Activated T-helper 1 cell treated with anti-CD3 and anti-CD28 coated beads, Interleukin-2, amount 50 U/mL, for 16 hours (primary cell): ENCODE measurements at places on chromosomes 2 and 18.

DNA sequence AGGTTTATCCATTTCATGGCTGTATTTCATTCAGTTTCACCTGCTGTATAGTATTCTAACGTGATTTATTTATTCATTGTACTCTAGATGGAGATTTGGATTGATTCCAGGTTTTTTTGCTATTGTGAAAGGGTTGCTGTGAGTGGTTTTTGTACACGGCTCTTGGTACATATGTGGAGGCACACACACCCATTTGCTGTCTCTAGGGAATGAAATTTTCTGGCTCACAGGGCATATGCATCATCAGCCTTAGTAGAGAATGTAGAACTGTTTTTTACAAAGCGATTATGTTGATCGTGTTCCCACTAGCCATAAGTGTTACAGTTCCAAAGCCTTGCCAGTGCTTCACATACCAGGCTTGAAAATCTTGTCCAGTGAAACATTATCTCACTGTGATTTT is 5.1 kb downstream of the SPTBN1 start:
- DNase-seq: no peak

DNA sequence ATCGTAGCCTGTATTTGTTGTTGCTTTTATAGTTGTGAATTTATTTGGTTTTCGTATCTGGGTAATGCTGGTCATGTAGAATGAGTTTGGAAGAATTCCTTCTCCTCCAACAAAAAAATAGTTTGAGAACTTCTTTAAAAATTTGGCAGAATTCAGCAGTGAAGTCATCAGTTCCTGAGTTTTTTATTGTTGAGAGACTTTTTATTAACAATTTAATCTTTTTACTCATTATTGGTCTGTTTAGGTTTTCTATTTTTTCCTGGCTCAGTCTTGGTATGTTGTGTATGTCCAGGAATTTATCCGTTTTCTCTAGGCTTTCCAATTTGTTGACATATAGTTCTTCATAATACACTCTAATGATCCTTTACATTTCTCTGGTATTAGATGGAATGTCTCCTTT is 1613.3 kb upstream of the PIK3C3 start:
- no peak for DNase-seq

DNA sequence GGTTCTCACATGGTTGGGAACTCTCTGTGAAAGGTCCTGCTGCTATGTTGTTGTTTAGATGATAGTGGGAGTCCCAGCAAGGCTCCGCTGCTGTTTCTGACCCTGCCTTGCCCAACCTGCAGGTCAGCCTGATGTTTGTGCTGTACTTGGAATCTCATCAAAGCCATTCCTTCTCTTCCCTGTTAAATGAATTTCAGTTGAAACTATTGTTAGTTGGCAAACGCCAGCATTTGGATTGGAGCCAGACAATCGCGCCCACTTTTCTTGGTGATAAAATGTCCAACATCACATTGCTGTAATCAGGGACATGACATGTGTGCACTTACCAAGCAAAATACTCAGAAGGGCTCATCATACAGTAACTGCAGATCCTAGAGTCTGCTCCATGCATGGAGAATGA is 12.8 kb upstream of the TWSG1 start:
- DNase-seq: no peak

DNA sequence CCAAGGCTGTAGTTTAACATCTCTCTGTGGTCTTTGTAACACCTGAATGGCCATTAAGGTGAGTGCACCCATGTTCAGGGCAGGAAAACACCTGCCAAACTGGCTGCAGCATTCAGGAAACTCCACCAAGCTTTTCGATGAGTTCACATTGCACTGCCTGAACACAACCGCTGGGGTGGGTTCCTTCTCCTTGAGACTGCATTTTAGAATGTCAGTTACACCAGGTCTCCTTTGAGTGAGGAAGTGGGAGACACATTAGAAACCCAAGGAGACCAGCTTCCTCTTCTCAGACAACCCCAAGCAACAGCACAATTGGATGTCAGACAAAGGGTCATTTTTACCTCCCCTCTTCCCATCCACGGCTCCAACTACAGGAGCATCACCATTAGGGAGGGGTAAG is 35.2 kb downstream of the CYRIA start:
- DNase-seq: no peak

DNA sequence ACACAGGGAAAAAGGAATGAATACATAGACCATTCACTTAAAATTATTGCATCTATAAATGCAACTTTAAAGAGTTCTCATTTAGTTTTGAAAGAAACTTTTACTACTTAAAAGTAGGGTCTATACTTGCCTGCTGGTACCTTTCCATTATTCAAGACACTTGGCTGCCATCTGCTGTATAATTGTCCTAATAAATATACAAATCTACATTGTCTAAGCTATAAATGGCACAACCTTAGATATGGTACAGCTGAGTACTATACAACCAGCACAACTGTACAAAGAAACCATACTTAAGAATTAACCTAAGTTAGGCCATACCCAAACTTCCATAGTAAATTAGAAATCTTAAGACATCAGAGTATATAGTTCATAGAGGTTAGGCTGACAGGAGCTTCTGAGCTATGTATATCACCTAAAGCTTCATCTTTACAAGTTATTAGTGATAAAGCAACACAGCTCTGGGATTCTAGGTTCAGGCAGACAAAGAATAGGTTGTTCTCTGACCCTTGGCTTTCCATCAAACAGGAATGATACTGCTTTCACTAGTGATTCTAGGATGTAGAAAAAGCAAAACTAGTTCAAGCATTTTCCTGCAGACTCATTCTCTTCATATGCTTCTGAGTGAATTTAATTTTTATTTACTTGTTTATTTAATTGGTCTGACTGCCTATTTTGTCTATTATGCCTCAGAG is 22.1 kb downstream of the EXOC6B start:
- no peak for DNase-seq

DNA sequence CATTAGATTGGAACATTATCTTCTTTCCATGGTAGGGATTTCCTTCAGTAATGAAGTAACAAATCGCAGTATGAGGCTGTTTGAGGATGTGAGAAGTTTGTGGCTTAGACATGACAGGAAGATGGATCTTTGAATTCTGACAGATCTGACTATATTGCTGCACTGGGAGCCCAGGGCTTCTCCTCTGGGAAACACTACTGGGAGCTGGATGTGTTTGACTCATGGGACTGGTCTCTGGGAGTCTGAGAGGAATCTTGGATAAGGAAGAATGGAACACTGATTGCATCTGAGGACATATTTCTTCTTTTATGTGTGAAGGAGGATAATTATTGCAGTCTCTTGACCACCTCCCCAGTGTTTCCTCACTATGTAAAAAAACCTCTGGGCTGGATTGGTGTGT is 77.2 kb upstream of the ST6GAL2 start:
- DNase-seq: no peak

DNA sequence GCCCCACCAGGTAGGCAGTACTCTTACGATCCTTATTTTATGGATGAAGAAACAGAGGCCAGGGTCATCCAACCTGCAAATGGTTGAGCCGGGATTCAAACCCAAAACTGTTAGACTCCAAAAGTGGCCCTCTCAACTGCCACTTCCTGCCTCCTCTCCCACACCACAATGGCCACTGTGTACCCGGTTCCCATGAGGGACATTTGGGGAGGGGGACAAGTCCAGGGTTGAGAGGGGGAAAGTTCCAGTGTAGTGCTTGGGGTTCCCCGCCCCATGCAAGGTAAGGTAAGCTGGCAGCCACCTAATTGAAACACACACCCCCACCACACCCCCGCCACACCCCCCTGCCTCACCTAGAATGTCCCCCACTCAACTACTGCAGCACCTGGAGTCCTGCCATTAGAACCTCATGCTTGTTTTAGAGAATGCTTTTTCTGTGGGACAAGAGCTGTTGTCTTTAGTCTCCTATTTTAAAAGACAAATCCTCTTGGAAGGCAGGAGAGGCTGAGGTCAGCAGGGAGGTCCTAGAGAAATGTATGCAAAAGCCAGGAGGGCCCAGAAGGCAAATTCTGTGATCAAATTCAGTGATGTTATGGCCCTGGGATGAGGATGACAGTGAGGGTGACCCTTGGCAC is 145.2 kb downstream of the ZFP36L2 start:
- no peak for DNase-seq

DNA sequence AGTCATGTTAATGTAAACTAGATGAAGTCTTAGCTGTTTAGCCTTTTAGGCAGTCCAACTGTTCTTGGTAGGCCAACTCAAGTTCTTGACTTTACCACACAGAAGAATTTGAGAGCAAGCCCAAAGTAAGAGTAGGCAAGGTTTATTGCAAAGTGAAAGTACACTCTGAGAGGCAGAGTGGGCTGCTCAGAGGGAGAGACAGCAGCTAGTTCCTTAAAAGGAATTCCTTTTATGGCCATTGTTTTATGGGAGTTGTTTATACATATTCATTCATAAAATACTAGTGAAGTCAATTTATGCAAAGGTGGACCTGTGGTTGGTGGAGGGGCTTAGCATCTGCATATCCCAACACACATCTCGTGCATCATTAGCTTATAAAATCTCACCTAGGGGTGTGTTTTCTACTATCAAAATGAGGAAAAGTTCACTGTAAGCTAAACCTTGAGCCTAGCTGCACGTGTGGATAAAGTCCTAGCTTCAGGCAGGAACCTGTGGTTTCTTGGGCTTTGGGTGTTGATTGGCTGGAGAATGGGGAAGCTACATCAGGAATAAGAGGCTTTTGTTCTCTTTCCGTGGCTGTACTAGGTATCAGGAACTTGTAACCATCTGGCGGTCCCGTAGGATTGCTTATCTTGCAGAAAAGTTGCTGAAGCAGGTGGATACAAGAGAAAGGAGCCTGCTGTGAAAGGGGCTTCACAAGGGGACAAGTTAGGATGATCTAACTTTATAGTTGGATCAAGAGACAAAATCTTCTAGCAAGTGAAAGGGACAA is 110.4 kb upstream of the GULP1 start:
- no peak for DNase-seq

DNA sequence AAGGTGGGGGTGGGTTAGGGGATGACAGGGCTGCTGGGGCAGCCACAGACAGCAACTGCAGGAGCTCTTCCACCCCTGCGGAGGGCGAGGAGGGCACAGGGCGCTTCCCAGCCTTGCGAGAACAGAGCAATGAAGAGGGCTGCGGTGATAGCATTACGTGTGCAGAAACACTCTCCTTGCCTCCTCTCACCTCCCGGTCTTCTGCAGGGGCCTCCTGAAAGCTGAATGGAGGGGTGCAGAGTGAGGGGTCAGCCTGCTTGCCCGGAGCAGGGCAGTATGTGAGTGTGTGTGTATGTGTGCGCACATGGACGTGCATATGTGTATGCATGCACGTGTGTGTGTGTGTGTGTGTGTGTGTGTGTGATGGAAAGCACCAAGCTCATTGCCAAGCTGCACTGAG is 29.5 kb upstream of the IL1R2 start:
- no peak for DNase-seq

DNA sequence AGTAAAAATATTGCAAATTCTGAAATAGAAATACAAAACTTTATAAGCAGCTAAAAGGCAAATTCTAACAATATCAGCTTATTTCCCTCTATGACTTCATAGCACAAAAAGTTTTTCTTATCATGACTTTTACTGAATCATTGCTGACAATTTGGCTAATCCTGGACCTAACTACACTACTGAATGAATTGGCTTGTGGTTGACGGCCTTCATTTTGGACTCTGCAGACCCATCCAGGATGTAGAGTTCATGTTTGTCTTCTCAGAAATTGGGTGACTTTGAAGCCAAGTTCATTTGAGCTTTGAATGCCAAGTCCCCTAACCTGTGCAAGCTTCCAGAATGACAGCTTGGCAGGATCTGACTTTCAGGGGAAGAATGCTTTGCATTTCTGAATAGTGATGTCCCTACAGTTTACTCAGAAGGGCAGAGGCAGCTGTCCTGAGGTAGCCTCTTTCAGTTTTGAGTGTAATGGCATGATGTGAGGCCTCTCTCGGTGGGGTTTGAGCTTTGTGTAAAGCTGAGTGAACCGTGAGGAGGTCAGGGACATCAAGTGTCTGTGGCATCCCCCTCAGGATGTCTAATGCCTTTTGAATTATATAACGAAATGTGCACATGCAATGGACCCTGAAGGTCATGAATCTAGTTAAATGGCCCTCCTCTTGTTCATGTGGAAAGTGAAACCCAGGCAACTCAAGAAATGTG is 48.0 kb downstream of the EFEMP1 start:
- DNase-seq: no peak

- no peak for DNase-seq
Measured at GRCh38 chr2:29759360-29759759, 162.0 kb downstream of the ALK start.

DNA sequence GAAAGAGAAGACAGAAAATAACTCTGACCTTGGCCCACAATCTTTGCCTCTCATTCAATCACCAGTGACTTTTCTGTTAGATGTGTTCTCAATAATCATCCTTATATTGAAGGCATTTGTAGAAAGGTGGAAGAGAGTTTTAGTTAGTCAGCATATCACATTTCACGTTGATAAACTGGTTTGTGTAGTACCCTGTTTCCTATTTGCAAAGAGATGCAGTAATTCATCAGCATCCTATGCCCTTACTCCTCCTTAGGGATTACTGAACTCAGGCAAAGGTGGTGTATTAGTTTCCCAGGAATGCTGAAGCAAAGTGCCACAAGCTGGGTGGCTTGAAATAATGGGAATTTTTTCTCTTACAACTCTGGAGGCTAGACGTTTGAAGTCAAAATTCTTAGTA is 145.0 kb downstream of the SPP2 start:
- DNase-seq: no peak

- DNase-seq: no peak
Measured at GRCh38 chr18:33459612-33460011, 19.1 kb upstream of the CCDC178 start.

DNA sequence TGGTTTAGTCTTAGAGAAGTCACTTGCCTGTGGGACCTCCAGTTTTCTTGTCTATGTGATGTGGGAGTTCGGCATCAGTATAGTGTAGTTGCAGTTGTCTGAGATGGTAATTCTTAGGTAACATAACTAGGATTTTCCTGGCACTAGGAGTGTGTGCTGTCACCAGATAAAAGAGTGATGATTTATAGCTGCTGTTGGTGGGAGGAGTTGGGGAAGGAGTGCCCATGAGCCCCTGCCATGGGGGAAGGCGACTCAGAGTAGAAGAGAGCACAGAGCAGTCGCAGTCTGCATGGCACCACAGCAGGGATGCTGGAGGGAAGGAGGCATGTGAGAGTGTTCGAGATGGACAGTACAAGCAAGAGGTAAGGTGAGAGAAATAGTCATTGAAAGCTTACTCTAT is 38.7 kb downstream of the ATP9B start:
- DNase-seq: no peak

GRCh38 chr2:72572501-72572900 is 253.3 kb downstream of the EXOC6B start:
- no peak for DNase-seq

GRCh38 chr2:186065491-186065890 is 326.9 kb downstream of the FSIP2 start:
- DNase-seq: no peak

DNA sequence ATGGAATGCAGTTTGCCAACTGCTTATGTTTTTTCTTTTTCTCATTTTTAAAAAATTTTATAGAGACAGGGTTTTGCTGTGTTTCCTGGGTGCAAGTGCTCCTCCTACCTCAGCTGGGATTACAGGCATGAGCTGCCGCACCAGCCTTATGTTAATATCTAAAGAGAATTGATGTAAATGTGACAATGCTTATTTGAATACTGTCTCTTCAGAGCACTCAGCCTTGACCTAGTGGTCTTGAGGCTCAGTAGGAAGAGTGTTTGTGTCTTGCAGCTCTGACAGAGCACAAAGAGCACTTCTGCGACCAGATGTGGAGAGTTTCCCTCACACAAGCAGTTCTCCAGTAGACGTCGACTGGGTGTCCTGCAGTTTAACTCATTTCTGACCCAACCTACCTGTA is 55.3 kb downstream of the ARHGEF4 start:
- DNase-seq: no peak
